ENCODE measurements at places on chromosomes 5 and 9.

DNA sequence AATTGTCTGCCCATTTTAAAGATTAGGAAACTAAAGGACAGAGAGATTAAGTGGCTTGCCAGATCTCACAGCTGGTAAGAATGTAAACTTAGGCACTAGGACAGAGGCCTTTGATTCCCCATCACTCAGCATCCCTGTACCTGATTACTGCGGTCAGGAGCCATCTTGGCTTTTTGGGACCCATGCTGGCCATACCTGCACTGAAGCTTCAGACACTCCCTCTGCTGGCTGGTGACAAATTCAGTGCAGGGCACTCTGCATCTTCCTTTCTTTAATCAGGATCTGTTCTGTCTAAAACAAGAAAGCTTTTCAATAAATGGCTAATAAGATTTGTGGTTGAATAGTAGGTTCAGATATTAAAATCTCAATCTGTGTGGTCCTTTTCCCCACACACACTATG lies 215.5 kb upstream of the RORB start:
- no peak for DNase-seq

- DNase-seq, result peak; percentile 99
Measured at GRCh38 chr9:18490641-18491370, 16.9 kb downstream of the ADAMTSL1 start.

GRCh38 chr5:95237324-95237723 lies 47.6 kb downstream of the MCTP1 start:
- DNase-seq, result no peak

- DNase-seq, result no peak
Measured at GRCh38 chr9:26358836-26359235, 533.8 kb downstream of the CAAP1 start.

DNA sequence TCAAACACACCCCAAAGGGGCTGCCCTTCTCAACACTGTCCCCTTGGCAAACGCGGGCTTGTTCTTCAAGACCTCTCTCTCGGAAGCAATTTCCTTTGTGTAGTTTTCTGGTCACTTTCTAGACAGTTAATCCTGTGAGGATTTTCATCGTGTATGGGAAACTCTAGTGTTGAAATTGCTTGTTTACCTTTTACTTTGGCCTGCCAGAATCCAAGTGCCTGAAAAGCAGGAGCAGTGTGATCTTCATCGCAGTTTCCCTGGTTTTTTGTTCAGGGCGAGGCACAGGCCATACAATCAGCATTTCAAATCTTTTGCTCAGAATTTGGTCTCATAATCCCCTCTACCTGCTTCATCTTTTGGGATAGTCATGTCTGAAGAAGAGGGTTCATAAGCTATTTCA lies 115.7 kb upstream of the C9orf72 start:
- DNase-seq, result no peak

DNA sequence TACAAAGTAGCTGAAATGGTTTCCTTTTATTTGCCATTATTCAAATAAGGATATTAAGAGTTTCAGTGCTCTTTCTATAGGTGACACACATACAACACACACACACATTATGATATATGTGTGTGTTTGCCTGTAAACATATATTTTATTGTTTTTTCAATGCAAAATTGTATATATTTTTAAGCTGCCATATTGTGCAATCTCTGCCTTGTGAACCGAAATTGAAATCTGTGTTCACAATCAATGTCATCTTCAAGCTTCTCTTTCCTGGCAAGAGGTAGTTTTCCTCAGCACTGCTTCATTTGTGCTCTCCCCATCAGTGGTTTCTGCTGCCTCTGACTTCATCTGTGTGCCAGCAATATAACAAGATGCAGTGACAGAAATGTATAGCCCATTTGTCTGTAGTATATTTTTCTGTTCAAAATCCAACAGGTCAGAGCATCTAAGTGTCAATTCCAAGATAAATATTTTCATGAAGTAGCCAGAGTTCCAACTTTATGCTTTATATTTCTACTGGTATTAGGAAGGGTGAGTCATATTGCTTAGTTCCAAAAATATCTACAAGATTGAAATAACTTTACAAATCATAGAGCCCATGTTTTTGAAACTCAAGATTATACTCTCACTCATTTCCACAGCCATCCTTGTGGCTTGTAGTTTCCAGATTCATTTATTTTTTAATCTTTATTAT lies 1704.8 kb upstream of the CDH9 start:
- DNase-seq, result peak; percentile 14

GRCh38 chr5:128084228-128085167 lies 932 bp downstream of the SLC12A2 start:
- no peak for DNase-seq

GRCh38 chr5:150137997-150138396 lies 17.6 kb downstream of the PDGFRB start:
- DNase-seq, result no peak

DNA sequence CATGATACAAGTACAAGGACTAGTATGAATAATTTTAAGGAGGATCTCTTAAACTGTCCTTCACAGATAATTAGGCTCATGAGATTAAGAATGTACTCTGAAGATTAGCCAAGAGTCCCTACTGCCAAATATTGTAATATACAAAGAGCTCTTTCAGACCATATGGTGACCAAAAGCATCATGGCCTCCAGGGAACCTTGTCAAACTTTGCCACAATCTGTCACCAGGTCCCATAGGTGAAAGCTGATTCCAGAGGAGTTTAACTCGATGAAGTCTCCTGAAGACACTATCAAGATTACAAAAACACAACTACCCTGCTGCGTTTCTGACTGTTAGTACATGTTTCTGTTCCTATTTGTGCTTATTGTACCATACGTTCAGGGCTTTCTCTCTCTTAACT lies 395.4 kb upstream of the ITGA1 start:
- no peak for DNase-seq

DNA sequence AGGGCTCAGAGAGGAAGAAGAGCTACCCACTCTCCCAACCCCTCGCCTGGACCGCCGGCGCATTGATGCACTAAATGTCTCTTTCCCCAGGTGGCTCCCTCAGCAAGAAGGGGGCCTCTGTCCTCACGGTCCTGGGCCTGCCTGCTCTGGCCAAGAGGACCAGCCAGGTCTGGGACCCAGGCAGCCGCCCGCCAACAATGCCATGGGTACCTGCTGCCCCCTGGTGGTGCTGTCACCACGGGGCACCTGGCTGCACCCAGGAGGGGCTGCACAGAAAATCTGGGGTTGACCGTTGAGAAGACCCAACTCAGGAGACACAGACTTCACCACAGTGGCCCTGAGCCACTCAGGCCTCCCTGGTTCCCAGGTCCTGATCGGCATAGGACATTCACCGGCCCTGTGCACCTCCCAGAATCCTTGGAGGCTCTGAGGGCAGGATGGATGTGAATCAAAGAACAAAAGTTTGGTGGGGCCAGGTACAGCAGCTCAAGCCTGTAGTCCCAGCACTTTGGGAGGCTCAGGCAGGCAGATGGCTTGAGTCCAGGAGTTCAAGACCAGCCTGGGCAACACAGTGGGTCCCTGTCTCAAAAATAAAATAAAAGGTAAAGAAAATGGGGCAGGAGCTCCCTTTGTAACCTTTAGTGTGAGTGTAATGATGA lies 2.4 kb upstream of the VAV2 start:
- no peak for DNase-seq

DNA sequence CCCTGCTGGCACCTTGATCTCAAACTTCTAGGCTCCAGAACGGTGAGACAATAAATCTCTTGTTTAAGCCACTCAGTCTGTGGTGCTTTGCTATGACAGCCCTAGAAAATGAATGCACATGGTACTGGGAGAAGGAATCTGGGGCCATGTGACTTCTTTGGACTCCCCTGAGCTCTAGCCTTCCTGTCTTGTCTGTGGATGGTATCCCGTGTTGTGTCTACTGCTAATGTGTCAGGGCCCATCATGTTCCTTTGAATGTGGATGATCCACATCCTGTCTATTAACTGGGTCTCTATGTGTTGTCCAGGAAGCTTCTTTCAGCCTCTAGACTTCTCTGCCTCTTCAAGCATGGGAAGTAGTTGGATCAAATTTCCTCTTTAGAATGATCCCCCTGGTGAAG lies 25.1 kb downstream of the IL7R start:
- no peak for DNase-seq

- DNase-seq, result no peak
Measured at GRCh38 chr5:14353726-14354474, 210.8 kb downstream of the TRIO start.

GRCh38 chr5:142114687-142115086 lies 6.1 kb downstream of the NDFIP1 start:
- DNase-seq, result no peak

GRCh38 chr9:15543047-15543813 lies 9.6 kb upstream of the CCDC171 start:
- DNase-seq, result peak; percentile 5

DNA sequence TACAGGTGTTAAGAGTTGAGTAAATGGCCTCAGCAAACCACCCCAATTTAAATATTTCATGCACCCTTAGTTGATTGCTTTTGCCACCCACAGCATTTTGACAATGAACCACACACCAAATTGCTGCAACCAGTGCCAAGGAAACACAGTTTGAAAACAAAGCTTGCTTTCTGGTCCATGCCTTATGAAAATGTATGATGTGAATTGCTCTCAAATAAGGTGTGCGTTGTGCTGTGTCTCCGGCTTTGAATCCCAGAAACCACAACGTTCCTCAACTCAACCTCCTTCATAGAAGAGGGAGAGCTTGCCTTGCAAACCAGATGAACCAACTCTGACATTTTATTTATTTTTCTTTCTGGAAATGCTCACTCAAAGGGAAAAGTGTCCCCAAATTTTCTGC lies 762.7 kb downstream of the TLE1 start:
- DNase-seq, result no peak

DNA sequence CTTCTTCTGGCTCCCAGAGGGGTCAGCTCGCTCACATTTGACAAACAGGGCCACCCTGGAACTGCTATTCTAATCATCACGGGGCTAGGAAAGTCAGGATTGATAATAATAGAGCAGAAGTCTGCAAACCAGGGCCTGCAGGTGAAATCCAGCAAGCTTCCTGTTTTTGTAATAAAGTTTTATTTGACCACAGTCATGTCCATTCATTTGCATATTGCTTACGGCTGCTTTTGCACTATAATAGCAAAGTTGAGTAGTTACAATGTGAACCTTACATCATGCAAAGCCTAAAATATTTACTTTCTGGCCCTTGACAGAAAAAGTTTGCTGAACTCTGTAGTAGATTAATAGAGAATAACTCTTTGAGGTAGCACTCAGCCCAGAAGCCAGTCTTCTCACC lies 63.2 kb upstream of the CTXN3 start:
- DNase-seq, result no peak
